Psoas muscle (tissue), 8 donors: ENCODE measurements at places on chromosomes 7 and 10.

DNA sequence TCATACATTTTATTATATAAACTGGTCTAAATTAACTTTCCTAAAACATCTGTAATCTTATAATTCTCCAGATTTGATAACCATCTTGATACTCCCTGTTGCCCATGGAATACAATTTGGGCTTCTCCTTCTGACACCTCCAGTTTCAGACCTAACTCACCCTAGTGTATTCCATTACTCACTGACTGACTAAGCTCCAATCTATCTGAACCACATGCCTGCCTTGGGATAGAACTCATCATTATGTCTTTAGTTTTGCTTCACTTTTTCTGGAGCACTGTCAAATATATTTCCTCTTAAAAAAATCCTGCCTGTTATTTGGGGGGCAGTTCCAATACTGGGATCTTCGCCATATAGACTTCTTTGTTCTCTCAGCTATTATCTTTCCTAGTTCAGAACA lies 4.9 kb upstream of the FOXP2 start:
- DNase-seq: no peak
- H3K4me3 ChIP-seq: no peak overlapping the region
- no peaks in the 10 kb centered on the region for H3K36me3 ChIP-seq
- H3K27me3 ChIP-seq: no peaks in the 10 kb centered on the region

GRCh38 chr10:55870186-55870585 lies 490.9 kb downstream of the ZWINT start:
- no peak for DNase-seq
- no peaks in the 10 kb centered on the region for H3K4me1 ChIP-seq
- no peak overlapping the region for H3K4me3 ChIP-seq
- H3K27me3 ChIP-seq: no peaks in the 10 kb centered on the region
- H3K36me3 ChIP-seq: no peaks in the 10 kb centered on the region

GRCh38 chr7:92461027-92462003 lies 14.0 kb downstream of the GATAD1 start:
- H3K4me1 ChIP-seq: no peaks in the 10 kb centered on the region
- H3K27me3 ChIP-seq: no peaks in the 10 kb centered on the region

DNA sequence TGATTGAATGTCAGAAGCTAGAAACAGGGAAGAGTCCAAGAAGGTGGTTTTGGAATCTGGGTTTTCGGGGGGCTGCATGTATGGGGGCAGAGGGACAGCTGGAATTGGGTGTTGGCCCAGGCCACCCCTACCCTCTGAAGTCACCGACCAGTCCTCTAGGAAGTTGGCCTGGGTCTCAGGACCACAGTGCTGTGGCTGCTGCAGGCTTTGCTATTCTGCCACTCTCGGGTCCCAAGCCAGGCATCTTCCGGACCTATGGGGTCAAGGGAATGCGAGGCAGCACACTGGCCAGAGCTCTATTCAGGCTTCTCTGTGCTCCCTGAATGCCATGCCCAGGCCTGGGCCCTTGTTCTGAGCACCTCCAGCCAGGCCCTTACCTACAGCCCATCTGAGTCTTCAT lies 13.2 kb downstream of the FGF8 start:
- no peaks in the 10 kb centered on the region for H3K36me3 ChIP-seq
- no peak for DNase-seq
- H3K4me1 ChIP-seq: no peaks in the 10 kb centered on the region
- no peak overlapping the region for H3K4me3 ChIP-seq

GRCh38 chr10:76632767-76633051 lies 1004.9 kb downstream of the KCNMA1 start:
- no peak for DNase-seq
- no peak overlapping the region for H3K4me3 ChIP-seq
- H3K27ac ChIP-seq: no peak overlapping the region
- no peaks in the 10 kb centered on the region for H3K27me3 ChIP-seq
- H3K36me3 ChIP-seq: no peaks in the 10 kb centered on the region
- H3K4me1 ChIP-seq: no peaks in the 10 kb centered on the region

- no peak overlapping the region for H3K27ac ChIP-seq
- peaks cover 39% of the 10 kb centered on the region for H3K4me1 ChIP-seq
- H3K4me3 ChIP-seq: no peak overlapping the region
- H3K36me3 ChIP-seq: no peaks in the 10 kb centered on the region
- no peak for DNase-seq
- H3K27me3 ChIP-seq: no peaks in the 10 kb centered on the region
These were observed 116.8 kb downstream of the HIPK2 start for GRCh38 chr7:139661043-139661440.

DNA sequence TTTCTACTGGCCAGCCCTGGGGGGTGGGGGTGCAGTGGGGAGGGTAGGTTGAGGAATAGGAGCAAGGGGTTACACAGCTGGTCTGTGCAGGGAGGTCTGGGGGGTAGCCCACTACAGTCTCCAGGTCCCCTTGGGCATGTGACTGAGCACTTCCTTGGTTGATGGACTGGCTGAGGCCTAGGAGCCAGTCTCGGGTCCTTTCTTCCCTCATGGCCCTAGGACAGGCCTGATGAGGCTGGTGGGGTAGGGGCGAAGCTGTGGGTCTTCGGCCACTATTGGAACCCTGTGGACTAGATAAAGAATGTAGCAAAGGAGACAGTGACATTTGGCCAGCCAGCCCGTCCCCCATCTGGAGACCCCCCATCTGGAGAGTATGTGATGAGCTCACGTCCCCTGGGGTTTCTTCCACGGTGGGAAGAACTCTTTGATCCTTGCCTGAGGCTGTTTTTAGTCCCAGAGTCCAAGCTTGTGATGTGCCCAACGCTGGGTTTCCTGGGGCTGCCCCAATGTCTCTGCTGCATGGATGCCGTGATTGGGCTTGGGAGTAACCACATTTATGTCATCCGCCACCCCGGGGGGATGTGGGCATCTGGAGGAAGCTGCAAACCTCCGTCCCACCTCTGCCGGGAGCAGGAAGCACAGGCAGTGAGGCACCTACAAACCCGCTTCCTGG lies 20.7 kb downstream of the FAM241B start:
- no peaks in the 10 kb centered on the region for H3K27me3 ChIP-seq
- no peak overlapping the region for H3K27ac ChIP-seq
- H3K36me3 ChIP-seq: no peaks in the 10 kb centered on the region
- no peak for DNase-seq

GRCh38 chr10:24545585-24545984 lies 178.1 kb downstream of the ARHGAP21 start:
- no peaks in the 10 kb centered on the region for H3K27me3 ChIP-seq
- H3K4me3 ChIP-seq: no peak overlapping the region
- no peak for DNase-seq

DNA sequence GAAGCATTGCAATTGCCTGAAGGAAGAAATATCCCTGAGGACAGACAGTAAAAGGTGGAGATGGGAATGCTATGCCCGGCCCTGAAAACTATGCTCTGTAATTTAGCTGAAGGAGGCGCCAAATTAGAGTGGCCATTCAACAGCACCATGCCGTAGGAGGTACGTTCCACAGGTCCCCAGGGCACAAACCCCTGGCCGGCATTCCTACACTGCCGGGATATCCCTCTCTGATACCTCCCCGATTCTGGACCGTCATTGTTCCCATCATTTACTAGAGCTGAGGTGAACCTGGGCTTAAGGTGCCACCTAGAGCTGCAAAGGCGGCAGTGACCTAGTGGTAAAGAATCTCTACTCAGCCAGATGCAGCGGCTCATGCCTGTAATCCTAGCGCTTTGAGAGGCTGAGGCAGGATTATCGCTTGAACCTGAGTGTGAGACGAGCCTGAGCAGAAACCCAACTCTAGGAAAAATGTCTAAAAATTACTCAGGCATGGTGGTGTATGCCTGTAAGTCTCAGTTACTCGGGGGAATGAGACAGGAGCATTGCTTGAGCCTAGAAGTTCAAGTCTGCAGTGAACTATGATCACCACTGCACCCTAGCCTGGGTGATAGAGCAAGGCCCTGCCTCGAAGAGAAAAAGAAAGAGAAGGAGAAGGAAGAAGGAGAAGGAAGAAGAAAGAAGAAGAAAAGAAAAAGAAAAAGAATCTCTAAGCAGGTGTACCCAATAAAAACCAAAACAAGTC lies 53.0 kb upstream of the TNKS2 start:
- H3K36me3 ChIP-seq: no peaks in the 10 kb centered on the region
- peaks cover 5% of the 10 kb centered on the region for H3K27me3 ChIP-seq
- no peak overlapping the region for H3K4me3 ChIP-seq
- no peak overlapping the region for H3K27ac ChIP-seq

GRCh38 chr10:109668154-109668665 lies 255.1 kb downstream of the XPNPEP1 start:
- DNase-seq: no peak
- no peaks in the 10 kb centered on the region for H3K4me1 ChIP-seq
- H3K36me3 ChIP-seq: no peaks in the 10 kb centered on the region
- no peaks in the 10 kb centered on the region for H3K27me3 ChIP-seq
- H3K4me3 ChIP-seq: no peak overlapping the region
- no peak overlapping the region for H3K27ac ChIP-seq

GRCh38 chr7:33578881-33579672 lies 326.3 kb upstream of the BMPER start:
- no peaks in the 10 kb centered on the region for H3K27me3 ChIP-seq
- no peak overlapping the region for H3K4me3 ChIP-seq
- no peaks in the 10 kb centered on the region for H3K36me3 ChIP-seq
- no peaks in the 10 kb centered on the region for H3K4me1 ChIP-seq
- no peak for DNase-seq

DNA sequence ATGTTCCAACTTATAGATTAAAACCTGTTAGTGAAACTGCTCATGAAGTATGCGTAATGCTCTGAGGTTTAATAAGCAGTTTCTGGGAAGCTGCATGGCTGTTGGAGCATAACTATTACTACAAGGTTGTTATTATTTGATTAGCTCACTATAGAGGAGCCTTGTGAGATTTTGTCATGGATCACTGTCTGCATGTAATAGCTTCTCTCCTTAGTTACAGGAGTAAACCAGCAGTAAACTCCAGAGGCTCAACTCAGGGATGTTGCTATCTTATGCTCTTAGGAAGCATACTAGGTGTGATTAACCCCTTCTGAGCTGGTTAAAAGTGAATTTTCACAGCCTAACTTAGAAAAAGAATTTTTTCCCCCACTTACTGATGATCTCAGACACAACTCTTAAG lies 63.6 kb upstream of the IFRD1 start:
- no peaks in the 10 kb centered on the region for H3K27me3 ChIP-seq
- H3K4me1 ChIP-seq: no peaks in the 10 kb centered on the region
- no peaks in the 10 kb centered on the region for H3K36me3 ChIP-seq
- H3K27ac ChIP-seq: no peak overlapping the region

- H3K4me3 ChIP-seq: no peak overlapping the region
- no peaks in the 10 kb centered on the region for H3K27me3 ChIP-seq
- H3K4me1 ChIP-seq: no peaks in the 10 kb centered on the region
- H3K36me3 ChIP-seq: no peaks in the 10 kb centered on the region
- H3K27ac ChIP-seq: no peak overlapping the region
These were observed 108.0 kb downstream of the DOCK1 start for GRCh38 chr10:127013211-127013656.

DNA sequence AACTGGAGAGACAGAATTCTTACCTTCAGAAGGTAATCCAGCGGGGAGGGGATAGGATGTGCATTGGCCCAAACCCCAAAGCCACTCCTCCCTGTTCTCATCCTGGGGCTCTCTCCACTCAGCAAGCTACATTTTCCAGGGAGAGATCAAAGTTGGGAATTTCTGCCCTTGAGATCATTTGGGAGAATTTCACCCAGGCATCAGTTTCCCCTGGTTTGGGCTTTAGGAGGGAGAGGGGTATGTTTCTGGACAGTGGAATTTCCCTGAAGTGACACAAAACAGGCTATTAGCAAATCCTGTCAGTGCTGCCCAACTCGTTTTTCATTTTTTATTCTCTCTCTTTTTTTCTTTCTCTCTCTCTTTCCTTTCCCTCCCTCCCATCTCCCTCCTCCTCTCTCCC lies 35.7 kb downstream of the CYP17A1 start:
- no peaks in the 10 kb centered on the region for H3K27me3 ChIP-seq
- no peak overlapping the region for H3K4me3 ChIP-seq
- peaks cover 6% of the 10 kb centered on the region for H3K36me3 ChIP-seq
- DNase-seq: no peak

- H3K36me3 ChIP-seq: no peaks in the 10 kb centered on the region
- no peak overlapping the region for H3K27ac ChIP-seq
- no peak for DNase-seq
- H3K27me3 ChIP-seq: no peaks in the 10 kb centered on the region
- no peak overlapping the region for H3K4me3 ChIP-seq
These were observed 2.9 kb downstream of the CDK14 start for GRCh38 chr7:90599038-90599437.

DNA sequence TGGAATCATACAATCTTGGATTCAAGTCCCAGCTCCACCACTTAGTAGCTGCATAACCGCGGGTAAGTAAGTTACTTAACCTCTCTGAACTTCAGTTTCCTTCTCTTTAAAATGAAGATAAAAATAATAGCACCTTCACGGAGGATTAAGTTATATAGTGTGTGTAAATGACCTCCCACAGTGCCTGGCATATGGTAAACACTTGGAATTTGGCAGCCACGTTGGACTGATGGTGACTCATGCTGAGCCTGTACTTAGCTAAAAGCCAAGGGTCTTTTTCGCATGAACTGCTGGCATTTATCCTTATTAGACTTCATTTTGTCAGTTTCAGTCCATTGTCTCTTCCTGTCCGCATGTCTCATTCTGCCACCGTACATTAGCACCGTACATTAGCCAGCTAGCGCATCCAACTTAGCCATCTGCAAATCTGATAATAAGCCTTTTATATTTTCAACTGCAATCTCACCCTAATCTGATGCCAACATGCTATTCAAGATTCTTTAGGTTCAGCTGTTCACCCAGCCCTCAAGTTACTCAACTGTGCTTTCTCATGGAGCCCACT lies 11.2 kb downstream of the SLC13A4 start:
- no peaks in the 10 kb centered on the region for H3K4me1 ChIP-seq
- DNase-seq: no peak
- H3K36me3 ChIP-seq: no peaks in the 10 kb centered on the region
- H3K27ac ChIP-seq: no peak overlapping the region

DNA sequence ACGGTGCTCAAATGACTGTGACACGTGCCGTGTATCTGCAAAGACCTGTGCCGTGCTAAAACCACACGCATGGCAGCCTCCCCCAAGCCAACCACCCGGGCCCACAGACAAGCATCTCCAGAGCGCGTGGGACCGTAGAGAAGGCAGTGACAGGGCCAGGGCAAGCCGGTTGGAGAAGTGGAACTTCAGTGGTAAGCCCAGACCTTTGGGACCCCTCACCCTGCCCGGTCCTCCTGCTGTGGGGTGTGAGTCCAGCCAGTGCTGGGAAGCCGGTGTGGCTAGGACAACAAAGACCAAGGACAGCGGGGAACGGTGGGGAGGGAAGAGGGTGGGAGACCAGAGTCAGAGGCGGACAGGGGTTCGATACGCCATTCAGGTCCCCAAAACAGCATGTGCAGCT lies 476.2 kb downstream of the DNAJB6 start:
- no peaks in the 10 kb centered on the region for H3K4me1 ChIP-seq
- H3K27me3 ChIP-seq: peaks cover 2% of the 10 kb centered on the region
- no peak overlapping the region for H3K27ac ChIP-seq
- no peaks in the 10 kb centered on the region for H3K36me3 ChIP-seq

- peak overlapping the region; percentile 75 for H3K4me3 ChIP-seq
- H3K27me3 ChIP-seq: peaks cover 4% of the 10 kb centered on the region
- H3K4me1 ChIP-seq: no peaks in the 10 kb centered on the region
- peak overlapping the region; percentile 71 for H3K27ac ChIP-seq
These were observed 11.8 kb upstream of the ACBD5 start for GRCh38 chr10:27252267-27253000.
